ENCODE measurements at places on chromosomes 16 and 17.

GRCh38 chr16:53809088-53809932, 105.4 kb downstream of the FTO start:
- no peak for DNase-seq

- DNase-seq = no peak
Observed at GRCh38 chr17:49074851-49075540, 57.6 kb upstream of the B4GALNT2 start.

DNA sequence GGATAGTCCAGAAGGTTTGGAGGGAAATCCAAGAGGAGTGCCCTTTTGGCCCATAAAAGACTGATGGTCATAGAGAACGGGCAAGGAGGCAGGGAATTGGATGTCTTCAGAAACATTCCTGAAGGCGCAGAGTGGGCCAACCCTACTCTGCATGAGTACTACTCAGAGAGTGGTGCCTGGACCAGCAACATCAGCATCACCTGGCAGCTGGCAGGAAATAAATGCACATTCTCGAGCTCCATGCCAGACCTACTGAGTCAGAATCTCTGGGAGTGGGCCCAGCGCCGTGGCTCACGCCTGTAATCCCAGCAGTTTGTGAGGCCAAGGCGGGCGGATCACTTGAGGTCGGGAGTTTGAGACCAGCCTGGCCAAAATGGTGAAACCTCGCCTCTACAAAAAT, 27.1 kb upstream of the SLC39A11 start:
- no peak for DNase-seq

- no peak for DNase-seq
Observed at GRCh38 chr17:56835264-56835585, 1.3 kb downstream of the DGKE start.

DNA sequence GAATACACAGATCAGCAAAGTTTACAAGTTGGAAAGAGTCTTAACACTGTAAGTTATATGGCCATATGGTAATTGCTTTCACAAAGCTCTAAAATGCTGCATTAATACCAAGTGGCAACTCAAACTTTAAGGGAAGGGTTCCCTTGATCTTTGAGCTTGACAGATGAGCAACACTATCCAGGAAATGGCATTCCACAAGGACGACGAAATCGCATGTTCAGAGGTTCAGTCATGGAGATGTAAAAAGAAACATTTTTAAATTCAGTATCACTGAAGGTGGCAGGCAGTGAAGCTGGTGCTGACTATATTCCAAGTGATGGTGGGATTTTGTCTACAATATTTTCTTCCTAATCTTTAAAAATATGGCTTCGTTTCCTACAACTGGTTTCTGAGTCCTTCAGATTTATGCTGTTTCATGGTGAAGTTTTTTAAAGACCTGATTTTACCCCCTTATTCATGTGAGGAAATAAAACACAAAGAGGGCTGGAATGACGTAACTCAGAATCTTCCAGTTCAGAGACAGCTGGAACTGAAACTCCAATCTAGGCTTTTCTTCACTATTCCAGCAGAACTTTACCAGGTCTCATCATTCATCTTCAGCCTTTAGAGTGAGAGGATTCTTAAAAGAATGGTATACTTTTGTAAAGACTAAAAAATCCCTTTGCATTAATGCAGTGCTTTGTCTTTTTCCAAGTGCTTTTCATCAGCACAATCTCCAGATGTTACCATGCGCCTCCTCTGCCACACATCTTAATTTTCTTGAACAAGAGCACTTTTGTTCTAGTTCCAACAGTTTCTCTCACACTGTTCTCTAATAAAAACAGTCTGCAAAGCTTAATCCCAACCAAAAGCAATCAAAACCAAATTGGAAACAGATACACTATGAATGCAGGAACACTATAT, 20.2 kb downstream of the CHCT1 start:
- DNase-seq = no peak

- no peak for DNase-seq
Observed at GRCh38 chr16:74752756-74753155, 21.9 kb downstream of the FA2H start.

- DNase-seq = no peak
Observed at GRCh38 chr16:14106457-14106856, 35.3 kb downstream of the MRTFB start.

DNA sequence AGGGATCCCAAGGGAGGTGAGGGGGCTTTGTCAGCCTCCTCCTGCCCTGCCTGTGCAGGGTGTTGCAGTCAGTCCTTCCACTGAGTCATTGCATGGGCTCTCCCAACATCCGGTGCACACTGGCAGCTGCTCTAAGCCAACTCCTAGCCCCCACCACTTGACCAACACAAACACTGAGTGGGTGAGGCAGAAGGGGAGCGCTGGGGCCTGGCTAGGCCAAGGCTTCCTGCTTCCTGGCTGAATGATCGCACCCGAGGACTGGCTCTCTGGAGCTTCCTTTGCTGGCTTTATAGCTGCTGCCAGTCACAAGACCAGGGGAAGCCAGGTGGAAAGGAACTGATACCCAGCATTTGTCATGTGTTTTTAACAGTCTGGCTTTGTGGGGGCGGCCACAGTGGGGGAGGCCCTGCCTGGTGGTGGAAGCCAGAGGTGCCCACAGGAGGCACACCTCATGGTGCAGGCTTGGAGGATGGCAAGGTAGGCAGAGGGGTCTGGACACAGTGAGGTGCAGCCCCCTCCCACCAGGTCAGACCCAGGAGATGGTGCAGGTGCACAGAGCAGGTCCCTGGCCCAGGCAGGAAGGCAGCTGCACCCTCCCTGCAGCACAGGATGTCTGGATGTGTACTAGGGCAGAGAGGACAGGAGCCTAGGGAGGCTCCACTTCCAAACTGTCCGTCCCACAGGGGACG, 6.8 kb downstream of the MPG start:
- peak; percentile 59 for DNase-seq

DNA sequence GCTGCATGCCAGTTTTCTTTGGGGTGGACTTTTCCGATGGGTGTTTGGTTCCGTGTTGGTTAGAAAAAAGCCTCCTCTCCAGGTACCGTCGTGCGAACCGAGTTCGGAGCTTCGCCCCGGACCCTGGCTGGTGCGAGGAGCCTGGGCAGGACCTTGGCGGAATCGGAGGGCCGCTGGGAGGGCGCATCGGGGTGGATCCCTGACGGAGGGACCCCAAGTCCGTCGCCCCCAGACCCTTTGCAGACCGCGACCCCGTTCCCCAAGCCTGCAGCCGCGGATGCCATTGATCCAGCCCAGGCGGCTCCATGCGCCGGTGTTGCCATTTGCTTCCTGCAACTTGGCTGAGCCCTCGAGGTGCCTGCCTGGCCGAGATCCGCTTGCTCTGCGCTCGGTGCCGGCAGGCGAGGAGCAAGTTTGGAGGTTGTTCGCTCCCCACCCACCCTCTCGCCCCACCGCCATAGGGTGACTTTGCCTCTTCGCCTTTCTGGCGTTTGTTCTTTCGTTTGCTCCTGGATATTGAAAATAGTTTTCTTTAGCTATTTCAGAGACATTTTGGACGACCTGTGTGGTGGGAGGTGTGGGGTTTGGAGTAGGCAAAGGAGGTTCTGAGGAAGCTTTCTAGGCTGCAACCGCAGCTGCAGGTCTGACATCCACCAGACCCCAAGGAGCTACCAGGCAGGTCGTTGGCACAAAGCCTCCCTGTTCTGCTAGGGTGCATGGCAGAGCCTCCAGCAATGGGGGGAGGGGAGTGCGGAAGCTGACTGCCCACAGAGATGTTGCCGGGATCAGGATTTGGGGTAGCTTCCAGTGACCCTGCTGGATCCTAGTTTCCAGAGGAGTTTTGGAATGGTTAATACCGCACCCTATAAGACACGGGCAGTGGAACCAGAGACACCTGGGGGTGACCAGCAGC, 58.2 kb downstream of the RAP1GAP2 start:
- peak; percentile 29 for DNase-seq

All from natural killer cell (primary cell).